Dorsolateral prefrontal cortex (tissue), 122 donors: ENCODE measurements at places on chromosomes 2 and 18.

DNA sequence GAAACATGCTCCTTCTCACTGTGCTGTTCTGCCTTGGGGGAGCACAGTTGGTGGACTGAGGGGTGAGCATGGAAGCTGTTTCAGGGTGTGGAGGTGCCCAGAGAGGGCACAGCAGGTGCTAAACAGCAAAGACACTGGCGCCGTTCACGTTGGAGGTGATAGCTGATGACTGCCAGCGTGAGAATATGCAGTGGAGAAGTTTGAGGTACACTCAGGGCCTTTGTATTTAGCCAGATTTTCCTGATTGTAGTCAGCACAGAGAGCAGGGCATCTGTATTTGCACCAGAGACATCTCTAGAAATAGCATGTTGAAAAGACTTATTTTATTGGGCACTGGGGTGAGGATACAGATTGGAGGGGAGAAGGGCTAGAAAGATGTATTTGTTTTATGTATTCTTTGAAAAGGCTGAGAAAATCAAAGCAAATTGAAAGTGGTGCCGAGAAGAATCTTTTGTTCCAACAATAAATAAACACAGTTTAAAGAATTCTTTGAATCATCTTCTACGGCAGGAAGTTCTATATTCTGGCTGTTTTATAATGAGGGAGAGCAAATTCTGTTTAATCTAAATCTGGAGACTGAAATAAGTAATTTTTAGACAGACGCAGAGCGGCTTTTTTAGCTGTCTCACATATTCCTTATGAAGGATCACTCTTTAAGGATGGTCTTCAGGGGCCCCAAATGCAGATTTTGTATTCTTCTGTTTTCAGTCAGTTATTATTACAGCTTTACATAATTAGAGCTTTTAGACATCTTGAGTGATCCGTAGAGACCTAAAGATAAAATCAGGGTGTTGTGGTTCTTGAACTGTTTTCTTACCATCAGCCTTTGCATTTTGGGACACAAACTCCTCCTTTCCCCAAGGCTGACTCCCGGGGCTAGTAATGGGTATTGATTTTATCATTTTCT, 7.1 kb downstream of the ZNF532 start:
- no peak for DNase-seq

DNA sequence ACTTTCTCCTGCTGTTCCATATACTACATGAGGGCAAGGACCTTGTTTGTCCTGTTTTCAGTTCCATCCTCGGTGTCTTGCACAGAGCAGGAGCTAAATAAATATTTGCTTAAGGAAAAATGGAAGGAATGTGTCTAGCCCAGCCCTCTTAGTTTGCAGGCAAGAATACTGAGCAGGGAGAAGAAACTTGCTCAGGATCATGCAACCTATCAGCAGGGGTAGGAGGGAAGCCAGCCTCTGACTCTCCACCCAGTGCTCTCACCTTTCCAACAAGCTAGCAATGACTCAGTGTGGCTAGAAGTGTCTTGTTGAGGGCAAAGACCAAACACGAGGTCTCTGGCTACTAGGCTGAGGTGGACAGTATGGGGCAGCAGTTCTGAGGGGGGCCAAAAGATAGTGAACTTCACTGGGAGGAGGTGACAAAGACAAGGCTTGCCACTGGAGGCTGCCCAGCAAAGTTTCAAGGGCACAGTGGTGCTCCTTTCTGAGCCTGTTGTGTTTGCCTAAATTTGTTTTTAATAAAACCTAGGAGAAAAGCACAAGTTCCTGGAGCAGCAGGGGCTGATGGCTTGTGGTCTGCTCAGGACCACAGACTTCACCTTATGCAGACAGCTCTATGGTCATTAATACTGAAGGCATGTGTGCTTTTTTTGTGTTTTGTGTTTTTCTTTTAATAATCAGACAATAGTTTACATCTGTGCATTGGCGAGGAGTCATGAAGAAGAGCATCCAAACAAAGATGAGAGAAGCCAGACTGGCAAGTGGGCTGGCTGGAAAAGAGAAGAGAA, 49.1 kb upstream of the CTAGE1 start:
- no peak for DNase-seq

- no peak for DNase-seq
These were observed 44.7 kb upstream of the SNED1 start for GRCh38 chr2:240953426-240954410.

- DNase-seq, result no peak
These were observed 228.1 kb downstream of the LPIN1 start for GRCh38 chr2:11974573-11974972.

DNA sequence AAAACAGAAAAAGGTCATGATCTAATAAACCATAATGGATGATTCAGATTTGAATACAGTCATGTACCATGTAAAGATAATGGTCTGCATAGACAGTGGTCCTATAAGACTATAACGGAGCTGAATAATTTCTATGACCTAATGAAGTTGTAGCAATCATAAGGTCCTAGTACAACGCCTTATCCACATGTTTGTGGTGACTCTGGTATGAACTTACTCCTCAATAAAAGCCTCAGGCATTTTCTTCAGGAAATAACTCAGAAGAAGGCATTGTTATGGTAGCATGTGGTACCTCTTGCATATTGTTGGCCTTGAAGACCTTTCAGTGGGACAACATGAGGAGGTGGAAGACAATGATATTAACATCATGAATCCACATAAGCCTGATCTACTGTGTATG, 883.3 kb downstream of the CNTNAP5 start:
- no peak for DNase-seq

- no peak for DNase-seq
These were observed 24.6 kb downstream of the PHLPP1 start for GRCh38 chr18:62739911-62740310.

DNA sequence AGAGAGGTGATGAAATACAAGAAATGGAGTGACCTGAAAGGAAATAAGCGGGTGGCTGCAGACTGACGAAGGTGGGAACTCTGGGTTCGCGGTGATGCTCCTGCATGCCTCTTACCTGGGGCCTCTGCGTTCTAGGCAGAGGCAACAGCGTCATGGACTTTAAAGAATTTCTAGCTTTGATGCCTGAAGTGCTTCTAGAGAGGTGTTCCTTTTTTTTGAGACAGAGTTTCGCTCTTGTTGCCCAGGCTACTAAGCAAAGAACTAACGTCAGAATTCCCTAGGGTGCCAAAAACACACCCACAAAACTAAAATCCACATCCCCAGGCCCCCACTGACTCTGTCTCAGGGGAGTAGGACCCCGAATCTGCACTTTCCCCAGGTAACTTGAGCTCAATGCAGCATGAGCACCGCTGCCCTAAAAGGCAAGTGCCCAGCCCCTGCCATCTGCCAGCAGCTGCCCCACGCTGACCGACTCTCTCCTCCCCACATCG, 110.5 kb upstream of the ID2 start:
- DNase-seq, result no peak

GRCh38 chr18:6943143-6943542, 174.5 kb downstream of the LAMA1 start:
- no peak for DNase-seq

DNA sequence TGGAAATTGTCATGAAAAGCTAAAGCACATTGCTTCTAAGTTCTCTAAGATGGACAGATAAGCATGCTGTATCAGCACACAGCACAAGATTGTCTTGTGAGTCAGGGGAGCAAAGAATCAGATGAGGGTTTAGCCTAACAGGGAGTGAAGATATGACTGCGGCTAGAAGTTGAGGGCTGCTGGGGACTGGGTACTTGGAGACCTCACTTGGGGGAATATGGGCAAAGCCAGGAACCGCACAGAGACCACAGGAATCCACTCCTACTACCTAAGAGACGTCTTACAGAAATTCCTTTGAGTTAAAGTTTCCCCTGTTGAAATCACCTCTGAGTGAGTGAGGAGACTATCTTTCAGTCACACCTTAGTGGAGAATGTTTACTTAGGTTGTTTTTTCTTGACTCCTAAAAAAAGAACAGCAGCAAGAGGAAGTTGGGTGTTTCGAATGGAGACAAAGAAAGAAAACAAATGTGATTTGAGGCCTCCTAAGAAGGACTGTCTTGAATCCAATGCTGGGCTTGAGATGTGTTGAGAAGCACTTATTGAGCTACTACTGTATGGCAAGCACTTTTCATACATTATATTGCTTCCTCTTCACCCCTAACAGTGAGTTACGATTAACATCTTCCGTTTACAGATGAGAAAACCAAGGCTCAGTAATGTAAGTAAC, 100.7 kb downstream of the ANKRD44 start:
- no peak for DNase-seq

GRCh38 chr2:45925026-45925425, 273.6 kb downstream of the PRKCE start:
- DNase-seq, result no peak

GRCh38 chr2:110973262-110973661, 147.5 kb upstream of the BCL2L11 start:
- DNase-seq, result no peak
